ENCODE measurements at places on chromosomes 11 and 22. TPM values are rescaled to one million over a fixed set of nuclear protein-coding genes. Genes with fewer than 3 reads are reported as not detected.
A peak's percentile ranks its signal among the peaks of the same experiment; 100 is the strongest.

The FGF4 gene
- total RNA-seq = 9.2 TPM

The DNAJB13 gene
- total RNA-seq = not detected

The PKNOX2 gene
- 0.83 TPM for total RNA-seq

The NXPE1 gene
- total RNA-seq = not detected

The NPTXR gene
- 13.4 TPM for total RNA-seq

The CRYAB gene
- 6.1 TPM for total RNA-seq

The DDTL gene
- total RNA-seq = 1.5 TPM

- no peaks in the 10 kb centered on the region for H3K36me3 ChIP-seq
- no peak overlapping the region for H3K4me3 ChIP-seq
- peaks cover 35% of the 10 kb centered on the region for H3K27me3 ChIP-seq
Measured at GRCh38 chr11:114066046-114066648, 6.6 kb downstream of the ZBTB16 start.

GRCh38 chr11:61712846-61713245 is 32.7 kb downstream of the DAGLA start:
- no peaks in the 10 kb centered on the region for H3K36me3 ChIP-seq

GRCh38 chr22:49267996-49268395 is 559.7 kb downstream of the BRD1 start:
- H3K36me3 ChIP-seq = no peaks in the 10 kb centered on the region
- H3K4me1 ChIP-seq = no peaks in the 10 kb centered on the region
- DNase-seq = no peak
- H3K4me3 ChIP-seq = no peak overlapping the region
- no peaks in the 10 kb centered on the region for H3K27me3 ChIP-seq
- H3K27ac ChIP-seq = no peak overlapping the region

- no peak for DNase-seq
- no peaks in the 10 kb centered on the region for H3K27me3 ChIP-seq
- peaks cover 5% of the 10 kb centered on the region for H3K4me1 ChIP-seq
- H3K36me3 ChIP-seq = no peaks in the 10 kb centered on the region
Measured at GRCh38 chr11:68714060-68714856, 29.9 kb downstream of the GAL start.

GRCh38 chr11:76234416-76235232 is 28.3 kb upstream of the WNT11 start:
- peaks cover 5% of the 10 kb centered on the region for H3K4me1 ChIP-seq
- H3K4me3 ChIP-seq = peak overlapping the region; percentile 100
- no peaks in the 10 kb centered on the region for H3K27me3 ChIP-seq
- peak; percentile 51 for DNase-seq
- H3K36me3 ChIP-seq = no peaks in the 10 kb centered on the region

DNA sequence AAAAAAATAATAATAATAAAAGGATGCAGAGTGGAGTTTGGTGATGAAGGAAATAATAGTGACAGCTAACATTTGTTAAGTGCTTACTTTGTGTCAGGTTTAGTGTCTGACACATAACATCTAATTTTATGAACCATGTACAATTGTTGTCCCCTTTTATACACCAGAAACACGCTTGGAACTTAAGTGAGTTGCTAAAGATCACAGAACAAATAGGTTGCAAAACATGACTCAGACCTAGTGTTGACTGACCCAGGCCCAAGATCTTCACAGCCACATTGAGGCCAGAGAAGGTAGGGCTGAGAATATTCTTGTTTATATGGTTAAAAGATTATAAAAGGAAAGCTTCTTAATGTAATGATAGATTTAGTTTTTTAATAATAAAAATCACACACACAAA is 25.6 kb upstream of the TMEM135 start:
- no peak overlapping the region for H3K4me3 ChIP-seq
- no peaks in the 10 kb centered on the region for H3K27me3 ChIP-seq
- H3K27ac ChIP-seq = no peak overlapping the region
- H3K4me1 ChIP-seq = no peaks in the 10 kb centered on the region
- H3K36me3 ChIP-seq = no peaks in the 10 kb centered on the region

GRCh38 chr22:22237521-22237920 is 7.1 kb upstream of the VPREB1 start:
- H3K4me3 ChIP-seq = no peak overlapping the region
- H3K27me3 ChIP-seq = peaks cover 100% of the 10 kb centered on the region
- H3K27ac ChIP-seq = no peak overlapping the region
- H3K36me3 ChIP-seq = no peaks in the 10 kb centered on the region
- no peak for DNase-seq

- H3K36me3 ChIP-seq = no peaks in the 10 kb centered on the region
- H3K4me1 ChIP-seq = no peaks in the 10 kb centered on the region
- no peak overlapping the region for H3K4me3 ChIP-seq
- H3K27me3 ChIP-seq = no peaks in the 10 kb centered on the region
- no peak overlapping the region for H3K27ac ChIP-seq
Measured at GRCh38 chr22:49735411-49735900, 92.2 kb downstream of the BRD1 start.

GRCh38 chr11:41256041-41256440 is 203.4 kb downstream of the LRRC4C start:
- H3K27ac ChIP-seq = no peak overlapping the region
- no peak overlapping the region for H3K4me3 ChIP-seq
- H3K4me1 ChIP-seq = no peaks in the 10 kb centered on the region
- no peaks in the 10 kb centered on the region for H3K27me3 ChIP-seq
